Kidney (tissue), 22 donors: ENCODE measurements at places on chromosomes 6 and 20. TPM values are rescaled to one million over a fixed set of nuclear protein-coding genes. Genes with fewer than 3 reads are reported as not detected.

DNA sequence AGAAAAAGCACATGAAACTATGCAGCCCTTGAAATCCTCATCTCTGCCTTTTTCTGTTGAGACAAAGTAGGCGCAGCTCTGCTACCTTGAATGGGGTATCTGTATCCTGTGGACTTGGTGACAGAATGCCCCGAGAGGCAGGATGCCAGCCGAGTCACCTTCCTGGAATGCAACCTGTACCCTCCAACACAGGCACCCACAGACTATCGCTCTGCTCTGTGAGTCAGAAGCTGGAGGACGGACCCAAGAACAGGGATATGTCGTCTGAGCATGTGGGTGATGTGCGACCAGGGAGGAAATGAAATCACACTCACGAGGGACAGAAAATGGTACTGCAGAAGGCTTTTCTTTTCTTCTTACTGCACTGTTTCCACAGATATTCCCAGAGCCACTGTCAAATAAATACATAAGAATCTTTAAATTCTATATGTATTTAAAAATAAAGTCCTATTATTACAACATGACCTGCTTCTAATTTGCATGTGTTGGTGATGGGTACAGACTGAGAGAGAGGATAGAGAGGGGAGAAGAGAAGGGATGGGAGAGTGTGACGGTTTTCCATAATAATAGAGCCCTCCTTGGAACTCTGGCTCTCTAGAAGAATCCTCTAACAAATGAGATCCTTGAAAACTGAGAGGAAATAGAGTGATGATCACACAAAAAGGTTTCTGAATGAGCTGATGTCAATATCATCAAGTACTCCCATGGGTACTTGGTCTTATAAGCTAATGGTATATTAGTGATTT is 308.1 kb downstream of the FOXC1 start:
- DNase-seq, result no peak

DNA sequence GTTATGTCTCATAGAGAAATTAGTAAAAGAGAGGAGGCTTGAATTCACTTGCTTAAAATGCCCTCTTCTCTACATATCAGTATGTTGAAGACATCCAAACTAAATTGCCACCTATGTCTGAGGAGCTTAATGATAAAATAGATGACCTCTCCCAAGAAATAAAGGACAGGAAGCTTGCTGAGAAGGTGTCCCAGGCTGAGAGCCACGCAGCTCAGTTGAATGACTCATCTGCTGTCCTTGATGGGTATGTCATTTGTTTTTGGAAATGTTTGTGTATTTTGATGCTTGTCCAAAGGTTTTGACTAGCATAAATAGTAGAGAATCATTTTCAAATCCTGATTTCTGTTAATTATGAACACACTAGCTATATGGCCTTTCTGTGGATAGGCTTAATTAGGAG is 307.7 kb downstream of the ARHGAP18 start:
- DNase-seq, result no peak

DNA sequence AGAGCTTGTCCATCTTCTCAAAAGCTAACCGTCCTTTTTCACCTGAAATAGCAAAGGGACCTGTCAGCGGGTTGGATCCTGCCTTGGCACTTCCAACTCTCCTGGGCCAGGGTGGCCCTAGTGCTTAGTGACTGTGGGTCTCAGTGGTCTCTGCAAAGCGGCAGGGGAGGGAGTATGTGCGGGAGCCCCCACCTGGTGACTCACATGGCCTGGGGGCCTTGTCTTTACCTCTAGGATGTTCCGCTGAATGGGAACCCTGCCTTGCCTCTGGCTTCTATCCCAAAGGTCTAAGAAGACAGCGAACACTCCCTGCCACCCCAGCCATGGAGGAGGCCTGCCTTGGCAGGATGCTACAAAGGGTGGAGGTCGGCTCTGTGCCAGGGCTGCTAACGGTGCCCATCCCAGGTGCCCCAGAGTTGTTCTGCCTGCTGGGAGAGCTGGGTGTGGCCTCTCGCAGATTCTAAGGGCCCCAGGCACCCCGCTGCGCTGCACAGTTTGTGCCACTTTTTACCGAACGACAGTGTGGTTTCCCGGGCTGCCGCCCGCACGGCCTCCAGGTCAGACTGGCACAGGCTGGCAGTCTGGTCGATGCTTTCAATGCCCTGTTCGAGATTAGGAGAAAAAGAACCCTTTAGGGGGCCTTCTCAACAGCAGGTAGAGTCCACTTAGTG is 77.2 kb downstream of the PTPN1 start:
- no peak for DNase-seq

- DNase-seq, result no peak
Observed at GRCh38 chr20:51811514-51812128, 9.3 kb upstream of the SALL4 start.

The DAAM2 gene
- 6.9 TPM for polyA plus RNA-seq

DNA sequence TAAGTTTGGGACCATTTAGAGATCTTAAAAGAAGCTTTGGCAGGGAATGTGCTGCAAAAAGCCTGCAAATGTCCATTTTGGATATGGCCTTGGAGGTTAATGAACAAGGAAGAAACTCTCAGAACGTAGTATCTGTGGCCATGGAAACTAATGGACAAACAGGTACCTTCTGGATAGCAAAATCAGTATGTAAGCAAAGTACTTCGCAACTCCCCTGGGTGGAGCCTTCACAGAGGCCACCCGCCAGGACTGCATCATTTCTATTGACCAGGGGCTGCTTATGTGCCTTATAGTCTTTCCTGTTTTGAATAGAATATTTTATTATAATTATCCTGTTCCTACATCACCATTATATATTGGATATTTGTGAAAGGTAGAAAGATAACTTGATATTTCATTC is 510.8 kb upstream of the SYNCRIP start:
- DNase-seq, result peak; percentile 4

GRCh38 chr6:1554476-1555310 is 55.0 kb upstream of the FOXC1 start:
- peak; percentile 56 for DNase-seq

GRCh38 chr20:52416953-52417352 is 225.4 kb upstream of the ZFP64 start:
- no peak for DNase-seq

DNA sequence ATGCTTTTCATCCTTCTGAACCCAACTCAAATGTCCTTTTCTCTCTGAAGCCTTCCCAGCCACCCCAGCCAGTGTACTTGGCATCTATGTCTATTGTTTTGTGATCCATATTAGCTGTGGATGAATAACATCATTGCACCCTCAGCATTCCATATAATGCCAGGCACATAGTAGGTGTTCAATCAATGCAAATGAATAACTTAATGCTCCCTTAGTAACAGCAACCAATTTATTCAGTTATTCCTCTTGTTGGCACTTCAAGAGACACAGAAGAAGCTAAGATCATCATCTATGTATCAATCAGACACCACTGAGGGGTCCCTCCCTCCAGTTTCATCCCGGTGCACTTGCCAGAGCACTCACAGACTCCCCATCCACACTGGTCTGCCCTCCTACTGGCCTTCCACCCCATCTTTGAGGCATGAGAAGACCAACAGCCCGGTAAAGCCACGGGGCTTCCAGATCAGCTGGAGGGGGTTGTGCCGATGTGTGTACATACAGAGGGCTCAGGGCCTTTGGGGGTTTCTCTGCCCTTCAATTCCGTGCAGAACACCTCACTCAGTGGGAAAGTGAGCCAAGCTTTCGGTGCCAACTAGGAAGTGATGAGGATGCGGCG is 2.4 kb upstream of the TAF8 start:
- DNase-seq, result no peak

DNA sequence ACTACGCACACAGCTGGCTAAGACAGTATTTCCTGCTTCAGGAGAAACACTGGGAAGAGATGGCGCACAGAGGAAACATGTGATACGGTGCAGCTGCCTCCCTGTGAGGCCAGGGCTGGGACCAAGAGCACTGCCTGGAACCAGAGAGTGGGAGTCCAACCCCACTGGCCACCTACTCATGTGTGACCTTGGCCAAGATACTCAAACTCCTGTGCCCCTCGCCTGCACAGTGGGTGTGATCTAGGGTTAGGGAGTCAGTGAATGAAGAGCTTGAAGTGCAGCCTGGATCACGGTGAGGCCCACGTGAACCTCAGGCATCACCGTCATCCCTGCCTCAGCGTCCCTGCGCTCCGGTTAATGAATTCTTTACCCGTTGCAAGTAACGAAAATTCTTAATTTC is 41.7 kb upstream of the MPC1 start:
- DNase-seq, result peak; percentile 21

DNA sequence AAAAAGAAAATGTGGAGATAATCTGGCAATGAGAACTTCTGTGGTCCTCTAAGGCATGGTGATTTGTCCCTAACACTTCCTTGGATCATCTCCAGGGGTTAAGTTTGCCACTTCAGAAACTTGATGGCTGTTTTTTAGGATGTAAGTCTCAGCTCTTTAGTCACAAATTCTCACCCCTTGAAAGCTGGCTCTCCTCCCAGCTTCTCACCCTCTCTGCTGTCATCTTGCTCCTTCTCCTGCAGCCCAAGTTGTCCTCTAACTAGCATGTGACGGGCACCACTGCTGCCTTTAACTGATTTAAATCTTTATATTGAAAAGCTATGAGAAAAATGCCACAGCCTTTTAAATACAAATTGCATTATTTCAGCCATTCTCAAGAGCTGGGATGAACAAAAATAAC is 107.8 kb downstream of the MAP3K5 start:
- DNase-seq, result no peak

DNA sequence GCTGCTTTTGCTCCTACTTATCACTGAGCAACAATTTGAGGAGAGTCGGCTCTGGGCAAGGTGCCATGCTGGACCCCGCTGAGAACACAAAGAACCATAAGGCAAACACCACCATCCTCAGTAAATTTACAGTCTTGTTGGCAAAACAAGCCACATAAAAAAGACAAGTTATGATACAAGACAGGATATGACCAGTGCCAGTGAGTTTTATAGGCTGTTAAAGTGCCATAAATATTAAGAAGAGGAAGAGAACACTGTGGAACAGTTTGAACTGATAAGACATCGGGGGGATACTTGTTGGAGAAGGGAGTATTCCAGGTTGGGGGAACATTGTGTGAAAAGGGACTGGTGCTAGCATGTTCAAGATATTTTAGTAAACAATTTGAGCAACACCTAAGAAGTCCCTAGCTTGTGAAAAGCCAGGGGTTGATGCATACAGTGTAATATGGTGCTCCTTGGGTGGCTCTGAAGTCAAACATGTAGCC is 25.3 kb upstream of the RIPOR2 start:
- DNase-seq, result no peak

DNA sequence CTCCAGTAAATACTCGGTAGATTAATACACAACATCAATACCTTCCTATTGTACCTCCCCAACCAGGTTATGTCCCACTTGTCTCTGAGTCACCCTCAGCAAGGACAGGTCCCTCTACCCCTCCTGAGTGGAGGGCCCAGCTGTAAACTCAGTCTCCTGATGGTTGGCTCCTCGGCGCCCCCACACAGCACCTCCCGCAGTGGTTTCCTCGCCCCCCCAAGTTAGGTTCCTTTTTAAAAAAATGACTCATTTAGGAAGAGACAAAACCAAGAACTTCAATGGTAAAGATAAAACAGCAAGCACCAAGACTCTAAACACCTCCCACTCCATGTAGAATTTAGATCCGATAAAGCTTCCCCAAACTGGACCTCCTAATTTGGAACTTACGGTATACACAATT is 83.5 kb downstream of the TRERF1 start:
- no peak for DNase-seq

The RAD21L1 gene
- polyA plus RNA-seq, result not detected

GRCh38 chr6:63685446-63686379 is 50.1 kb downstream of the PHF3 start:
- DNase-seq, result no peak

The ASIP gene
- polyA plus RNA-seq, result 0.84 TPM

DNA sequence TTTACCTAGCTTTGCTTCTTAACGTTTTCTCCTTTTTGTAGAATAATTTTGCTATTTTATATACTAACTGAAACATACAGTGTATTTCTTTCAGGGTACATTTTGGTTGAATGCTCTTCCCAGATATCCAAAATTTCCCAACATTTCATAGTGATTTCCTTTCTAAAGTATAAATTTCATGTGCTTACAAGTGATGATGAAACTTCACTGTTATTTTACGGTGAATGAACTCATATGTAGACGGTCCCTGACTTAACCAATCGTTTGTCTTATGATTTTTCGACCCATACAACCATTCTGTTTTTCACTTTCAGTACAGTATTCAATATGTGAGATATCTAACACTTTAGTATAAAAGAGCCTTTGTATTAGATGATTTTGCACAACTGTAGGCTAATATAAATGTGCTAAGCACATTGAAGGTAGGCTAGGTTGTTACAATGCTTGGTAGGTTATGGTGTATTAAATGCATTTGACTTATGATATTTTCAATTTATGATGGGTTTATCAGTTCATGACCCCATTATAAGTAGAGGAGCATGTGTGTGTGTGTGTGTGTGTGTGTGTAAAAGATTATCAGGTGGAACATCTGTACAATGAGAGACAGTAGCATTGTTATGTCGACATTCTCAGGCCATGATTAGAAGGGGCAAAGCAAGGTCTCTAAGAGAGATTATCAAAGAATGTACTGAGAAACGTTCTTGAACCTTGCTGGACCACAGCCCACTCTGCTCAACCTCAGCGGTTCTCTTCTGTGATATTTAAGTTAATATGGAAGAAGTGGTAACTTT is 20.9 kb downstream of the HIVEP1 start:
- DNase-seq, result no peak

DNA sequence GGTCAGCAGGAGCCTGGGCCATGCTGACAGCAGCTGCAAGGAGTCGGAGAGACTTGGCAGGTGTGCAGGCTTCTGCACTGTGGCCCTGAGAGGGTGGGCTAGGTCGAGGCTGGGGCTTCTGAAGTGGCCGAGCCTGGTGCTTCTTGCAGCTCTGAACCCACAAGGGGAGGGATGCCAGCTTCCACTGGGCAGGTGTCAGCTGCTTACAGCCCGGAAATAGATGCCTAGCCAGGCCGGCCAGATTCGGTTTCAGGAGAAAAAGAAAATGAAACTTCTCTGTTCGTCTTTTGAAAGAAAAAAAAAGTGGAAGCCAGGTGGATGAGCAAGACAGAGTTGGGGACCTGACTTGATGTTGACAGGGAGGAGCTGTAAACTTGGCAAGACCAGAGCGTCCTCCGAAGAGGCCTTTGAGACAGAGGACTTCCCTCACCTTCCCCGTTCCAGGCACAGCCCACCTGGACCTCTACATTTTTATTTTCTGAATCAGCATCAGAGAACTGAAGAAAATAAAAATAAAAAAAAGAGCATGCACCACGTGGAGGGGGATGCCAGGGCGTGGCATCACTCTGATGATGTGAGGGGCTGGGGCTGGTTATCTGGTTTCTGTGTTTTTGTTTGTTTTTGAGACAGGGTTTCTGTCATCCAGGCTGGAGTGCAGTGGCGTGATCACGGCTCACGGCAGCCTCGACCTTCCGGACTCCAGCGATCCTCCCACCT is at the start of gene ZBP1:
Gene ZBP1, minus strand, starts transcription at position 153 of the 717 bp plus-strand sequence. Its CDS starts 131 bp downstream, at position 22.
- DNase-seq, result peak; percentile 30

GRCh38 chr6:112123982-112124381 is 36.6 kb downstream of the FAM229B start:
- no peak for DNase-seq
